ENCODE measurements at places on chromosomes 11 and 22. TPM values are rescaled to one million over a fixed set of nuclear protein-coding genes. Genes with fewer than 3 reads are reported as not detected.

The ZNHIT2 gene
- total RNA-seq, result 9.7 TPM

The HIKESHI gene
- total RNA-seq, result 45.7 TPM

The GNAZ gene
- 1.7 TPM for total RNA-seq

The ARHGAP8 gene
- total RNA-seq, result not detected

The C11orf97 gene
- total RNA-seq, result not detected

DNA sequence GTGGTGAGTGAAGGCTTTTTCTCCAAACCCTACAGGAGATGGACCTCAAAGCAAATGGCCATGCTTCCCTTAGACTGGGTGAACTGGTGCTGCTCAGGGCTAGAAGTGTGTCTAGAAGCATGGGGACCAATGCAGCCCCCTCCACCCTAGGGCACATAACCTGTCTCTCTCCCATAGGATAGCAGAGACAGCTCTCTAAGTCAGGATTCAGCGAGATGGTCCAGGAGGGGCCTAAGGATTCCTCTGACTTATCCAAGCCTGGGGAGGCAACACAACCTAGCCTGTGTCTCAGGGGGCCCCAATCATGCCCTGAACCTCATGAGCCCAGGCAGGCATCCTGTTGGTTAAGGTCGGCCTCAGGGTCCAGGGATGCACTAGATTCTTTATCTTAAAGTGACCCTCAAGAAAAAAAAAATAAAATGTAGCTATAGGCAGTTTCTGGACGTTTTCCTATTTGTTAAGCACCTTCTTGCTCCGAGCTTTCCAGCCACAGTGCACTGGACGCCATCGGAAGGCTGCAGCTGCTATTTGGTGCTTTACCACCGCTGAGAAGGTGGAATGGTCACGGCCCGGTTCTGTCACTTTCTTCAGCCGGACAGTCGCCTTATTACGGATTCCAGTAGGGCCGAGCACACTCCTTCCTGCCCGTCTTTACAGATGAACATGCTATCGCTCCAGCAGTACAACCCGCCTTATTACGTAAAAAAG lies 5.0 kb upstream of the CCND1 start:
- DNase-seq, result no peak

GRCh38 chr11:64056213-64056785 lies 20.6 kb downstream of the FLRT1 start:
- DNase-seq, result no peak

DNA sequence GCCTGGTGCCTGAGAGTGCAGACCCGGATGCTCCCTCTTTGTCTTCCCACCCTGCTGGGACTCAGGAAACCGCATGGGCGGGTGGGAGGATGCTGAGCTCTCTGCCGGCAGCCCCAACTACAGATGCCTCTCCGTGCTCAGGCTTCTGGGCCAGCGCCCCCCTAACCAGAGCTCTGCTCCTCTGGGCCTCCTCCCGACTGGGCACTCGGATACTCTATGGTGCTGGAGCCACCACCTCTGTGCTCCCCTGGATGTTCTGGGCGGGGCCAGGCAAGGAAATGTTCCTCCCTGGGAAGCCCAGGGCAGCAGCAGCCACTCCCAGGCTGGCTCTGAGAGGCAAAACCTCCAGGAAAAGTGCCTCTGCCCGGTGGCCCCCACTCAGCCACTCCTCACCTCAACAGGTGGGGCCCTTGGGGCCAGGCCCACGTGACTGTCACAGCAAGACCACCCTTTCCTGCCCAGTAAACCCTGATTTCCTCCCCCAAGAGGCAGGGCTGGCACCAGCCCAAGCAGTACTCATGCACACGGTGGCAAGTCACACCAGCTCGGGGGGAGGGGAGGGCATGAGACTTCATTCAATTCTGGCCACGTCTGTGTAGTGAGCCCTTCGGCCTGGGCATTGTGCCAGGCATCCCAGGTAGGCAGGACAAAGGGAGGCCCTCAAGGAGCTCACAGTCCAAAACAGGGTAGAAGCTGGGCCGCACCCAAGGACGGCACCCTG lies 54.7 kb upstream of the TCF20 start:
- no peak for DNase-seq

- no peak for DNase-seq
Observed at GRCh38 chr22:18947905-18948304, 11.8 kb upstream of the PRODH start.

DNA sequence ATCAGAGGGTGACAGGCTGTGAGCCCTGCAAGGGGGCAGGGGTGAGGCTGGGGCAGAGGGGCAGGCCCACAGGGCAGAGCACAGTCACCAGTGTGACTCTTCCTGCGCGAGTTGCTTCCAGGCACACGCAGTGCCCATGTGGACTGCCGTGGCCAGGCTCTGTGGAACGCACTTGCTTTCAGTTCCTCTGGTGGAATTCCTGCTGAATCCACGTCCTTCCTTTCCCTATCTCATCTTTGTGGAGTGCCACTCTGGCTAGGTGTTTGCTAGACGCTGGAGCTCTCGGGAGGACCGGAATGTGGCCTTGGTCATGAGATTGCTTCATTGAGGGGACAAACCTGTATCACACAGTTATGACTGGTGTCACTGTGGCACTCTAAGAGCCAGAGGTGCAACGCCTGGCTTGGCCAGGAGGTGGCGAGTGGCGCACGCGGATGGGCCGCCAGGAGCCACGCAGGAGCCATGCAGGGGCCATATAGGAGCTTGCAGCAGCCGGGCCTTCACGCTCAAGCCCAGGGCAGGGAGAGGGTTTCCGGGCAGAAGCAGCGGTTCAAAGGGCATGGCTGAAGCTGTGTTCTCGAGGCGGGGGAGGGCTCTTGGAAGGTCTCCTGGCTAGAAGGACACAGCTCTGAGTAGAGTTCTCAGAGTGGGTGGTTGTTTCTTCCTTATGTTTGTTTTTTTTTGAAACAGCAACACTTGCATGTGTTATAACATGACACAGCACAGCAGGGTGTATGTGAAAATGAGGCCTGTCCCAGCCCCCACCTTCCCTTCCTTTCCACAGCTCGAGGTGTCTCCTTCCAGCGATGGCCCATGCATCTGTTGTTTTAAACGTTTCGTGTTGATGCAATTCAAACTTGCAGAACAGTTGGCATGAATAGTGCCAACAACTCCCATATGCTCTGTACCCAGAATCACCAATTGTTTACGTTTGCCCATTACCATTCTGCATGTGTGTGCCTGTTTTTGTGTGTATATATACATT lies 36.2 kb downstream of the TBC1D22A start:
- peak; percentile 78 for DNase-seq

DNA sequence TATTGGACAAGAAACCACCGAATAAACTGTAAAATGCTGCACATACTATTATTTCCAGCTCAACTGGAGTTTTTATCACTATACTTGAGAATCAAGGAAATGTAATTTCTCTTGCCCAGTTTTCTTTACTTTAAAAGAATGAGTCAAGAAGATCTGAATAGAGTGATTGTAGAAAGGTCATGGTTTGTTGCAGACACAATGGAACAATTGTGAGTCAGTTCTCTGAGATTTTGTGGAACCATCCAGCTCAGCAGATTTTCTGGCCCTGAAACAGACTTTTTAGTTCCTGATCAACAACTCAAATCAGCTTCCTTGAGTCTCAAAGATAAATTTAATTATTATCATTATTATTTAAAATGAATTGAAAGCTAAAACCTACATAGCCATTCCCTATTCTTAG lies 1.3 kb downstream of the TCN1 start:
- DNase-seq, result no peak

DNA sequence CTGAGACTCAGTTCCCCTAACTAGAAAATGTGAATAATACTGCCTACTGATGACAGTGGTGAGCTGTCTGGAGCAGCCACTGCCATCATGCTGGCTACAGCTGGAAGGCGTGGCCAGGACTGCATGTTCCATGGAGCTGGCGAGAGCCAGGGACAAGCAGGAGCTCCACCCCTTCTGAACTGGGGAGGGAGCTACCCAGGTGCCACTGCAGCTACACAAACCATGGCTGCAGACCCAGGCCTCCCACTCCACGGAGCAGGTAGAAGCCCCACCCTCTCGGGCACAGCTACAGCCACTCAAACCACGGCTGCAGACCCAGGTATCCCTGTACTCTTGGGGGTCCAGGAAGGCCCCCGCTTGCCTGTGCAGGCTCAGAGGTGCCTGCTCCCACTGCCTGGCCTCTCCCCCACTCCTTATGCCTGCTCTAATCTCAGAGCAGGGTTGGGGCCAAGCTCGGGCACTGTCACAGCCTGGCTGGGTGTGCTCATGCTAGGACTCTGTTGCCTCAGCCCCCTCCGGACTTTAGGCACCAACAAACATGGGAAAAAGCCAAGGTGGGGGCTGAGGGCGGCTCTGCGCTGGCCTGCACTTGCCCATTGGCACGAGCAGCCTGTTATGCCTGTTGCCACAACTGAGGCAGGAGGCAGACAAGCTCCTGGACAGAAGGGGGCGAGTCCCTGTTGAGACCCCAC lies 51.7 kb downstream of the RAB30 start:
- peak; percentile 88 for DNase-seq

- no peak for DNase-seq
Observed at GRCh38 chr11:67178878-67179277, 59.8 kb downstream of the KDM2A start.

- no peak for DNase-seq
Observed at GRCh38 chr11:66973956-66974580, 1.0 kb upstream of the C11orf86 start.

- no peak for DNase-seq
Observed at GRCh38 chr11:132258875-132259274, 888.5 kb downstream of the NTM start.

DNA sequence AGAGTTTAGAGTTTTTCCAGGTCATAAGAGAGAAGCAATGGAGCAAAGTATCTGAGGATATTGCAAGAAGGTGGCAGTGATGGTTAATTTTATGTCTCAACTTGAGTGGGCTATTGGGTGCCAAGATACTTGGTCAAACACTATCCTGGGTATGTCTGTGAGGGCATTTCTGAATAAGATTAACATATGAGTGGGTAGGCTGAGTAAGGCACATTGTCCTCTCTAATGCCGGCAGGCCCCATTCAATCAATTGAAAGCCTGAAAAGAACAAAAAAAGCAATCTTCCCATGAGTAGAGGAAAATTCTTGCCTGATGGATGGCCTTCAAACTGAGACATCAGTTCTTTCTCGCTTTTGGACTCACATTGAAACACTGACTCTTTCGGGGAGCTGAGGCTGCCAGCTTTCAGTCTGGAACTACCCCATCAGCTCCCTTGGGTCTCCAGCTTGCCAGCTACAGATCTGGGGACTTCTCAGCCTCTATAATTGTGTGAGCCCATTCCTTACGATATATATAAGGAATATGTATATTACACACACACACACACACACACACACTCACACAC lies 228.8 kb downstream of the BUD13 start:
- DNase-seq, result no peak

- DNase-seq, result peak; percentile 61
Observed at GRCh38 chr11:45885274-45885920, at the start of gene MAPK8IP1. MAPK8IP1 (plus strand) TSS chr11:45885651; CDS start chr11:45885821, 170 bp downstream.

DNA sequence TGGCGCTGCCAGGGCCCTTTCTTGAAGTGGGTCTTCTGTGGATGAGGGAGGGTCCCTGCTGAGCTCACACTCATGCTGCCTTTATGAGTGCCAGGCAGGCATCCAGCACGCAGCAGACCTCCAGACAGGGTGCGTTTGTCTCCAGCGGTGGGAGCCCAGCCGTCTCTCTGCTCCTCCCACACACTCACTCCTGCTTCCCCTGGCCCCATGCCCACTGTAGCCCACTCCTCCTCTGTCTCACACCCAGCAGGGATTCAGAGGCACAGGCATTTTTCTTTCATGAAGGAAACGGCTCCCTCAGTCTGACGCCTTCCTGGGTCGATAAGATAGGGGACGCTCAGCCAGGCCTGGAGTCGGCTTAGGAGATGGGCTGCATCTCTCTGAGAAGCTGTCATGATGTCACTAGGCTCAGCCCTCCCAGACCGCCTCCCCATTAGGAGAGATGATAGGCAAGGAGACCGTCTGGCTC lies 183.9 kb upstream of the NCAM1 start:
- DNase-seq, result no peak

- DNase-seq, result no peak
Observed at GRCh38 chr11:26319906-26320305, 12.0 kb upstream of the ANO3 start.

- DNase-seq, result peak; percentile 38
Observed at GRCh38 chr22:45895436-45896152, 81.4 kb downstream of the WNT7B start.

All from psoas muscle (tissue), 8 donors.